ENCODE measurements at places on chromosomes 11 and 22.

DNA sequence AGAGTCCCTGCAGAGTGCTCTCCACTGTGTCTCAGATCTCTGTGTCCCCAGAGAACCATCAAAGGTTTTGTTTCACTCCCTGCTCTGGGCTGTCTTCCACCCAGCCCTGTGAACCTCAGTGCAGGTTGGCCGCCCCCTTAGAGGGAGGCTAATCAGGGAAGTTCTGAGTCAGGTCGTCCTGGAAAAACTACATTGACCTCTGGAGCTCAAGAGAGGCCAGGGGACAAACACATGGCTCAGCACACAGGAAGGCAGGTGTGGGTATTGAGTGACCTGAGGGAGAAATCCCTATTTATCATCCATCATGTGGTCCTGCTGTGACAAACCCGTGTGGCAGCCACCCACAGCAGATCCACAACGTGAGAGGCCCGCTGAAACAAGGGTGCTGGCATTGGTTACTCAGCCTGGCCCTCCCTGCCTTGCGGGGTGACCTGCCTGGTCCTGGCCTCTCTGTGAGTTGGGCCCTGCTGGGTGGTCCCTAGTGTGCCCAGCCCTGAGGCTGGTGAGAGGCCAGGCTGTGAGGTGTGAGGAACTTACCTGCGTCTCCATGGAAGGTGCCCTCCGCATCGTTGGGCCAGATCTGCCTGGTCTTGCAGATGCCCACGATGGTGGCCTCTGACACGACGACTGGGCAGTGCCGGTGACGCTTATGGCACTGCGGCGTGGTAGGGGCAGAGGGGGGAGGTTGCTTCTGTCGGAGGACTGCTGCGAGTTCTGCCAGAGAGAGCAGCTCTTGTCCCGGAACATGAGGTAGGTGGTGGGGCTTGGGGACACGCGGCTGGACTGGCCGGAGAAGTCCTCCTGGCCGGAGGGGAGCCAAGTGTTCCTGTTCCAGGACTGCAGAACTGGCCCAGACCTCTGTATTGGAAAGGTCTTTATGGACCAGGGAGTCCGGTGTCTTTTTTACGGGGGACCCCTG lies 669 bp upstream of the BCR start:
- no peak for DNase-seq

DNA sequence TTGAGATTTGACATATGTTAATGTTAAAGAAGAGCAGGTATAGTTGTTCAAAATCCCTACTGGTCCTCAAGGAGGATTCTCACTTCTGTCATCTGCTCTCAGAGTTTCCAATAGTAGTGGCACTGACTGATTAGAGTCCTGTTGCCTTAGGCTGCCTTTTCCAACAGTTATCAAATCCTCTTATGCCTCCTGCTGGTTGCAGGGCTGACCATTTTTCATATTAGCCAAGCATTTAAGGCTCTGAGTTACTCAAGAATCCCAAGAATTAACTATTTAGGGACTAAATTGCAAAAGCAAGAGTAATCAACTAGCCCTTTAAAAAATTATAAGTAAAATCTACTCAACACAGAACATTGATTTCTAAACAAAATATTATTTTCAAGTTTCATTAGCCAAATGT lies 212.0 kb upstream of the CHORDC1 start:
- DNase-seq: no peak

GRCh38 chr11:13745165-13745564 lies 76.7 kb downstream of the FAR1 start:
- DNase-seq: no peak

GRCh38 chr11:5247472-5248192 lies 2.0 kb downstream of the HBG1 start:
- no peak for DNase-seq

DNA sequence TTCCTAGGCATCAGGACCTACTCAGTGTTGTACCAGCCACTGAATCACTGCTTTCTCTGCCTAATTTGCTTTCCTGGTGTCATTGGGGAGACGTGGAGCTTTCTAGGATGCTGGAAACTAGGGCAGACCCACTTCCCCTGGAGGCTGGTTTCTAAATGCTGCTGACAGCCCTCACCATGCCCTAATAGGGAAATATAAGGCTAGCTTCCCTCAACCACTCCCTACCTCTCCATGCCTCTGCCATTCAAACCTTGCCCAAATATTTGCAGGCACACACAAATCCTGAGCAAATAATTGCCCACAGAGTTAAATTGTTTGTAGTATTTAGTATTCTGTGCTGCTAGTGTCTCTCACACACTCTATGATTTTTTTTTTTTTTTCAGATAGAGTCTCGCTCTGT lies 310.2 kb downstream of the DDX10 start:
- DNase-seq: no peak

- no peak for DNase-seq
Measured at GRCh38 chr22:26830837-26831236, 173.4 kb downstream of the MIAT start.

GRCh38 chr22:19194766-19195536 lies 16.4 kb upstream of the SLC25A1 start:
- DNase-seq: no peak

DNA sequence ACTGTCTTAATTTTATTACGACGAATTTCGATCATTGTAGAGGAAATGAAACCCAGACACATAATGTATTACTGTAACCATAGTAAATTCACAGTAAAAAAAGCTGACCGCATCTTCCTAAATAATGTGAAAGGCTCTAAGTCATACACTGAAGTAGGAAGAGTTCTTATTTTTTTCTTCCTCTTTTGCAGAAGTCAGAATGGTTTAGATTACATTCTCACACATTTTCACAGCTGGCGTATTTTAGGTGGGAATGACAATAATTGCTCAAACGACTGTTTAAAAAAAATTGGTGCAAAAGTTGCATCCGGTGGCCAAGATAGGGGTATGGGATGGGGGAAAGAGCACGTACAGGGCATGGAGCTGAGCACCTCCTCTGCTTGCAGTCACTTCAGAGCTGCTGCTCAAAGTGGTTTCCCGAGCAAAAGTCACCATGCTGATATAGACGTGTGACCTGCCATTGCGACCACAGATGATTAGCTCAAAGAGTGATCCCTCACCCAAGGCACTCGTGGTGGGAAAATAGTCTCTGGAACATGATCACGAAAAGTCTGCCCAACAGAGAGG lies 35.3 kb downstream of the MMP13 start:
- DNase-seq: no peak
